T-cell (primary cell): ENCODE measurements at places on chromosomes 3 and 15. TPM values are rescaled to one million over a fixed set of nuclear protein-coding genes. Genes with fewer than 3 reads are reported as not detected.

Gene CHAC1
- 1.0 TPM for total RNA-seq

Gene SLC35G2
- total RNA-seq: not detected

Gene MUC13
- total RNA-seq: 0.44 TPM

Gene LEKR1
- total RNA-seq: 3.6 TPM

Gene ADAMTS9
- total RNA-seq: 0.10 TPM

Gene UBE2E2
- 7.5 TPM for total RNA-seq

Gene IL5RA
- 0.43 TPM for total RNA-seq
